ENCODE measurements at places on chromosomes 7 and 10.
A peak's percentile ranks its signal among the peaks of the same experiment; 100 is the strongest.

GRCh38 chr10:23951841-23952240, 257.1 kb upstream of the KIAA1217 start:
- DNase-seq, result no peak

GRCh38 chr7:157428554-157428945, 91.7 kb downstream of the DNAJB6 start:
- DNase-seq, result no peak

DNA sequence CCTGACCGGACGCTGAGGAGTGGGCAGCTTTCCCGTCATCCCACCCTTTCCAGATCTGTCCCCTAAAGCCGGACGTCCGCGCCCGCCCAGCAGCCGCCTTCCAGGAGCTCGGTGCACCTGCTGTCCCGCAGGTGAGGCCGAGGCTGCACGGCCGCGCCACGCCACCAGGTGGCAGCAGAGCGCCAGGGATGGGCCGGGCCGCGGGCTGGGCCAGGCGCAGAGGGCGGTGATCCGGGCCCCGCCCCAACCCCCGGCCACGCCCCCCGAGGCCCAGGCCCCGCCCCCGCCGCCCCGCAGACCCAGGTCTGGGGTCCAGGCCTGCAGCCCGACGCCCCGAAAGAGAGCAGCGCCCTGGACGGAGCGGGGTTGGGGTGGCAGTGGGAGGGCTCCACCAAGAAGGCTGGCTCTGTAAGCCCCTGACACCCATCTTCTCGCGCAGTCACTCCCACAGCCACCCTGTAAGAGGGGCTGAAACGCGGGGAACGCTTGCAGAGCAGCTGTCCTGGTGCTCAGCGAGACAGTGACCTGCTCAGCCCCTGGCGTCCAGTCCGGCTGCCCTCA, 32.2 kb downstream of the FOXL3 start:
- DNase-seq, result peak; percentile 92

DNA sequence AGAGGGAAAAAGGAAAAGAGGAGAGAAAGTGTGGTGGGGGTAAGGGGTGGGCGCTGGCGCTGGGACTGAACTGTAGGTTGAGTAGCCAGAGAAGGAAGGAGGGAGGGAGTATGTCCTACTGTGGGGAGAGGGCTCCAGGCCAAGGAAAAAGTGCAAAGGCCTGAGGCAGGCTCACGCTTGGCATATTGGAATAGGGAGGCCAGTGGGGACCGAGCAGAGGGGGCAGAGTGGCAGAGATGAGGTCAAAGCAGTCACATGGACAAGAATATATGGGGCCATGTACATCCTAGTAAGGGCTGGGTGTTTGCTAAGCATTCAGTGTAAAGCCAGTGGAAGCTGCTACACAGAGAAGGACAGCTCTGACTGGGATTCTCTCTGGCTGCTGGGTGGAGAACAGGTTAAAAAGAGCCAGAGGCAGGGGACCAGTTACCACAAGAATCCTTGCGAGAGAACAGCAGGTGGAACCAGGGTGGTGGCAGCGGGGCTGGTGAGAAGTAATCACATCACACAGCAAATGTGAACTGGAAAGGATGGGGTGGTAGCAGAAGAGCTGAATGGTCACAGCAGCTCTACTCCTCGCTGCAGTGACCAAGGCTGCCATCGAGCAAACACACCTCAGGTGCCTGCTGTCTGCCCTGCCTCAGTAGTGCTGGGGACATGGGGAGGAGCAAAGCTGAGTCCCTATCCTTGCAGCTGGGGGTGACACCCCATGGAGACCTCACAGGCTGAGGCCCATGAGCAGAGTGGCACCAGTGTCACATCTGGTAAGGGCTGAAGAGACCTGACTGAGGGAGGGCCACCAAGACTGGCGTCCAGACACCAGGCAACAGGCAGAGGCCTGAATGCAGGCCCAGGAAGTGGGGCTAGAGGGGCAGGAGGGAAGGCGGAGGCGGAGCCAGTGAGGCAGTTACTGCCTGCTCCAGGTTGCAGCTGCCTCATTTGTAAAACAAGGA, 39.5 kb downstream of the FAM53B start:
- no peak for DNase-seq

- DNase-seq, result no peak
Measured at GRCh38 chr10:89171996-89172395, 35.1 kb downstream of the CH25H start.

DNA sequence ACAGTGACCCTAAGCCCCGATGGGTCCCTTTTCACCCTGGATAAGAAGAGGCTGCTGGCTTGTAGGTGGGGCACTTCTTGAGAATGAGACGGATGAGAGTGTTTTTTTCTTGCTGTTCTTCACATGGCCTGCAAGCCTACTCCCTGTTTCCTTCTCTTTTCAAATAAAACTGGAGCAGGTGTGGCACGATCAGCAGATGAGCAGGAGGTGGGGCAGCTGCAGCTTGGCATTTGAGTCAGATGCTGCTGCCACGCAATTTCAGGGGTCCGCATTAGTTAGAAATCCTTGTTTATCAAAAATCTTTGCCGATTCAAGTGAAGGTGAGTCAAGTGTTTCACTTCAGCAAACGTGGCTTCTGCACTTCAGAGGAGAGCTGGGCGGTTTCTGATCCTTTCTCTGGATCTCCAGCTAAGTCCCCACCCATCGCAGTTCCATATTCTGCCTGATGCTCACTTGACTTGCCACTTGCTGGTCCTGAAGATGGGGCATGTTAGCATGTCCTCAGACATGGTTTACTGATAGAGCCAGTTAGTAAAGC, 20.8 kb downstream of the WDFY4 start:
- DNase-seq, result no peak

GRCh38 chr10:24153537-24153936, 55.4 kb upstream of the KIAA1217 start:
- no peak for DNase-seq

DNA sequence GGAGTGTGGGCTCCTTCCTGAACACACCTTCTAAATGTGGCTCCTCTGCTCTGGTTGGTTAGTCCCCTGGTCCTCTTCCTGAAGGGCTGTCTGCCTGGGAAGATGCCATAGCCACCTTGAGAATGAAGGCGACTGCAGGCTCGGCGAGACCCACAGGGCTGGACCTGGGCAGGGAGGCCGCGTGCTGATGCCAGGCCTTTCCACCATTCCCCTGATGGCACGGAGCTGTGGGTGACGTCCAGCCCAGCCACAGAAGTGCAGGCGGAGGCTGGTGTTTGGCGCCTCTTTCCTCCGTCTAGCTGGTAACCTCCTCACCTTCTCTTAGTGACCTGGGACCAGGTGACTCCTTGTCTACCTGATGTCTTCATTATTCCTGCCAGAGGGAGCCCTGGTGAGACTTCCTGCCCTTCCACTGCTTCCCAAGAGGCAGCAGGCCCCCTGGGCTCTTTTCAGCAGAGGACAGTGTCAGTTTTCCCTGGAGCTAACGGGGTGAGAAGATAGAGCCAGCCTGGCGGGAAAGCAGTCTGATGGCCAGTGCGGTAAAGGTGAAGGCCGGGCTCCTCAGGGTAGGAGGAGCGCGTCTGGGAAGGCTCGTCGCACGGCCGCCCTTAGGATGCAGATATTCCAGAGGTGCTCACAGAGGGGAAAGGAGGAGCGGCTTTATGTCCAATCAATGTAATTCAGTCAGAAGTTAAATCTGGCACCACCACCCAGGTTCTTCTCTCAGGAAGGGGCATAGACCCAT, 34.9 kb downstream of the GBX1 start:
- DNase-seq, result no peak

DNA sequence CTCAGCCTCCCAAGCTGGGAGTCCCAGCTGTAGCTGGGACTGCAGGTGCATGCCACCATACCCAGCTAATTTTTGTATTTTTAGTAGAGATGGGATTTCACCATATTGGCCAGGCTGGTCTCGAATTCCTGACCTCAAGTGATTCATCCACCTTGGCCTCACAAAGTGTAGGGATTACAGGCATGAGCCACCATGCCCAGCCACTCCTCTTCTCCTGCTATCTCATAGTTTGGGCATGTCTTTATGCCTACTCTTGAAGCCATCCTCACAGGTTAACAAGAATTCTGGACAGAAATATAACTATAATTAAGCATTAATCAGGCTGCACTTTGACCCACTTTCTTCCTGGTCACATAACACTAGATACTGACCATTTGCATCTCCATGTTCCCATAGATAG, 28.6 kb upstream of the C10orf67 start:
- DNase-seq, result no peak

DNA sequence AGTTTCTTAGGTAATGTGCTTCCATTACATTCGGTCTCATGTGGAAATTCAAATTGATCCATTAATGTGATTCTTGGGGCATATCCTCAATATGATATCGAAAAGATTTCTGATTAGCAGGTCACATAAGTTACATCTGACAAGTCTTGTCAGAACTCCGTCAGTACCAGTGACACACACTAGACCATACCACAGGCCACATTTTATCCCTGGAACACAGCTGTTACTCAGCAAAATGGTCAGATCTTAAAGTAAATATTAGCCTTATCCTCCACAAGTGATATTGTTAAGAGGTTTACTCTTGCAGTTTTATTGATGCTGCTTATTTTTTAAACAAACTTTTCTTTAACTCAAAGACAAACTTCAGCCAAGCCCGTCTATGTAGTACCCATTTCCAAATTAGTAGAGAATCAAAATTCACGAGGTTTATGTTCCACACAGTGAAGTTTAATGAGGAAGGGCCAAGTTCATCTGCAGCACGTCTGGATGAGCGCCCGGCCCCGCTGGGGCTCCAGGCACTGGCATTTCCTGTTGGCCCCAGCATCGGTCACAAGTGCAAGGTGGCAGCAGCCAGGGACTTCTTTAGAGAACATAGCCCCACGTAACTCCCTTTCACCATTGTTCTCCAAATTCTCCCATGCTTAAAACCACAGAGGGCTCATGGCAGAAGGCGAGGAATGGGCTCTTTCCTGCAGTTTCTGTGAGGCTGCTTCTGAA, 132.2 kb downstream of the VIPR2 start:
- peak; percentile 57 for DNase-seq

GRCh38 chr10:48518986-48519385, 85.9 kb downstream of the ARHGAP22 start:
- no peak for DNase-seq

- DNase-seq, result no peak
Measured at GRCh38 chr7:44159824-44160630, 18.9 kb upstream of the MYL7 start.

- DNase-seq, result no peak
Measured at GRCh38 chr10:131911451-131911850, 10.6 kb downstream of the PPP2R2D start.

DNA sequence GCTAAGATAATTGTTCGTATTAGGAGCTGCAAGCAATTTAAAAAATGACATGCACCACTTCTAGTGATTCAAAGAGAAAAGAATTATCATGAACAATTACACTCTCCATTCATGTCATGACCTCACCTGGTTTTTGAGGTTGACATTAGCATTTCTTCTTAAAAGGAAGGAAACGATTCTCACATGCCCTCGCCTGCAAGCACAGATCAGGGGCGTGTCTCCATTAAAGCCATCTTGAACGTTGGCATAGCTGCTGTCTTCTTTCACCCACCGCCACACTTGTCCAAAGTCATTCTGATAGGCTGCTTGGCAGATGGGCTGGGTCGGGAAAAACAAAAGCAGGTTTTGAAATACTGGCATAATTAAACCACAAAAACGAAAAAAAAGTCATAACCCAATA, 19.9 kb downstream of the ANKRD22 start:
- no peak for DNase-seq

DNA sequence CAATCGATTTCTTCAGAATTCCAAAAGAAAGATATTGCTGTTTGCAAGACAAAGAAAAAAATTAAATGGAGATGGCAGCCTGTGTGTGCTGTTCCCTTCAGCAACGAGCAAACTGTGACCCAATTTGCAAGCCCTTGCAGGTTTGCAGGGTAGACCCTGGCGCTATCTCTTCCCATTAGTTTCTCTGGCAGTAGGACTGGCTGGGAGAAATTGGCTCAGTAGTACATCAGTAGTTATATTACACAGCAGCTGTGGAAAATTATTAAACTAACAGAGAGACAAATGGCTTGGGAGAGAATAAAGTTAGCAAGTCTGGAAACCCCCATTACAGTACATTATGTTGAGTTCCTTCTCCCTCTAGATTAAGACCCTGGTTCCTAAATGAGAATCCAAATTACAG, 116.4 kb upstream of the ITGB1 start:
- no peak for DNase-seq

- DNase-seq, result no peak
Measured at GRCh38 chr7:109092268-109092667, 522.6 kb downstream of the DNAJB9 start.

- DNase-seq, result peak; percentile 51
Measured at GRCh38 chr10:79223091-79224048, 123.9 kb upstream of the PPIF start.

- no peak for DNase-seq
Measured at GRCh38 chr10:16910793-16911164, 93.6 kb upstream of the RSU1 start.

DNA sequence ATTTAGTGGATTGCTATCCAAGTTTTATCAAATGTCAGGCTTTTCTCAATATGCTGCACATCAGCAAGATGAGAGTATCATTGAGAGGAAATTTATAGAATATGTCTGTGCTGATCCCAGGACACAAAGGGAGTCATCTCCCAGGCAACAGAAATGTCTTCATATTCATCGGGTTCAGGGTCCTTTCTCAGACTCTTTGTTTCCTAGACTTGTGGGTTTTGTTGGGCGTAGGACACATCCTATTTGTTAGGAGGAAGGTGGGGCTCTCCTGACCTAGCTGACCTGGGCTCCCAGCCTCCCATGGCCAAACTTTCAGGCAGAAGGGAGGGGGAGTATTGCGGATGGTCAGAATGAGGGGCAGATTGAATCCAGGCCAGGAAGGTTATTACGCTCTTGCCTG, 22.9 kb upstream of the NPS start:
- no peak for DNase-seq

- DNase-seq, result peak; percentile 23
Measured at GRCh38 chr7:16891338-16891737, 9.6 kb upstream of the AGR3 start.

GRCh38 chr7:143300959-143301935, 13.1 kb downstream of the CASP2 start:
- no peak for DNase-seq

DNA sequence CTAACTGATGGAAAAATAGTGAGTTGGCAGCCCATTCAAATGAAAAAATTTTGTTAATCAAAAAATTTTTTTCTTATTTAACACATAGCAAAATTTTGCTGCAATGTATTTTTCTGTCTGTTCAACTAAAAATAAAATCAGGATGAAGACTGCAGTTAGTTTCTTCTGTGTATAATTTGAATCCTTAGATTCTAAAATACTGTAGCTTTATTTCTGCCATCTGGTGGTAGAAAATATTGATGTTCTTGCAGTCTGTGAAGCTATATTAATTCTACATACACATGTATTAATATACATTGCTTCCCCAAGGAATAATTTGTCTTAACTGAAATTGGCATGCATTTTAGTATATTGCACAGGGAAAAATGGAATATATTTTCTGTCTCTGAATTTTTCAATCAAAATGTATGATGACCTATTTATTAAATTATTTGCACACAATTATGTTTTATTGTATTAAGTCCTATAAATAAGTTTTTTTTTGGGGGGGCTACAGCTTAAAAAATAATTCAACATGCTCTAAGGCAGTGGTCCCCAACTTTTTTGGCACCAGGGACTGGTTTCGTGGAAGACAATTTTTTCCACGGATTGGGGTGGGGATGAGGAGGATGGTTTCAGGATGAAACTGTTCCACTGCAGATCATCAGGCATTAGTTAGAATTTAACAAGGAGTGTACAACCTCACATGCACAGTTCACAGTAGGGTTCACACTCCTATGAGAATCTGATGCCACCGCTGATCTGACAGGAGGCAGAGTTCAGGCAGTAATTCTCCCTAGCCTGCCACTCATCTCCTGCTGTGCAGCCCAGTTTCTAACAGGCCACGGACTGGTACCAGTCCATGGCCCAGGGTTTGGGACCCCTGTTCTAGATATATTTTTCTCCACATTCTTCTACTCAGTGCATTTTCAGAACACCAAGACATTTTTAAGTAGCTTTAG, 119.4 kb downstream of the GNAT3 start:
- DNase-seq, result no peak

Data from transverse colon (tissue), 4 donors.